ENCODE measurements at places on chromosomes 5 and 9.

DNA sequence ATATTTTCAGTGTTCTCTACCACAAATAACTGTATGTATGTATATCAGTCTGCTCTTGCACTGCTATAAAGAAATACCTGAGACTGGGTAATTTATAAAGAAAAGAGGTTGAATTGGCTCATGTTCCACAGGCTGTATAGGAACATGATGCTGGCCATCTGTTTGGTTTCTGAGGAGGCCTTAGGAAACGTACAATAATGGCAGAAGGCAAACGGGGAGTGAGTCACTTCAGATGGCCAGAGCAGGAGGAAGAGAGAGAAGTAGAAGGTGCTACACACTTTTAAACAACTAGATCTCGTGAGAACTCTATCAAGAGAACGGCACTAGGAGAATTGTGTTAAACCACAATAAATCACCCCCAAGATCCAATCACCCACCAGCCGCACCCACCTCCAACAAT is 121.7 kb downstream of the ADAMTS6 start:
- no peaks in the 10 kb centered on the region for H3K4me1 ChIP-seq
- no peaks in the 10 kb centered on the region for H3K36me3 ChIP-seq
- H3K27ac ChIP-seq, result no peak overlapping the region
- no peak overlapping the region for H3K4me3 ChIP-seq
- DNase-seq, result no peak

GRCh38 chr9:34203992-34204635 is 25.3 kb downstream of the UBAP1 start:
- no peak for DNase-seq
- H3K36me3 ChIP-seq, result no peaks in the 10 kb centered on the region
- no peaks in the 10 kb centered on the region for H3K27me3 ChIP-seq
- no peaks in the 10 kb centered on the region for H3K4me1 ChIP-seq
- no peak overlapping the region for H3K27ac ChIP-seq

DNA sequence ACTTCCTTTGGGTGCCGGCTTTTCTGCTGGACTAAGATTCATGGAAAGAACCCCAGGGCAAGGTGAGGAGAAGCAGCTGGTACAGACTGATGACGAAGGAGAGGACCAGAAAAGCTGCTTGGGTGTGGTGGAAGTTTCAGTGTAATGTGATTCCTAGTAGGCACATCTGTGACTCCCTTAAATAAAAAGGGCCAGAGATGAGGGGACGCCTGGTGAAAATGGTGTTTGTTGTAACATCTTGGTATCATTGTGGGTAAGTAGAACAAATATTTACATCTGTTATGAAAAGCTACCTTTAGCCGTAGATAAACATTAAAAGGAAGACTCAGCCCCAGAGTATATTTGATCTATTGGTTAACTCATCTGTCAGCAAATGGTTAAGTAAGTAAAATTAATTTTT is 33.8 kb downstream of the OTULINL start:
- DNase-seq, result no peak
- H3K4me1 ChIP-seq, result no peaks in the 10 kb centered on the region
- H3K4me3 ChIP-seq, result no peak overlapping the region
- H3K36me3 ChIP-seq, result no peaks in the 10 kb centered on the region
- no peak overlapping the region for H3K27ac ChIP-seq

- H3K4me3 ChIP-seq, result no peak overlapping the region
- no peak overlapping the region for H3K27ac ChIP-seq
- no peaks in the 10 kb centered on the region for H3K36me3 ChIP-seq
- H3K27me3 ChIP-seq, result no peaks in the 10 kb centered on the region
- peaks cover 8% of the 10 kb centered on the region for H3K4me1 ChIP-seq
Measured at GRCh38 chr9:76676857-76677256, 87.4 kb upstream of the PCA3 start.

- no peak overlapping the region for H3K4me3 ChIP-seq
- no peaks in the 10 kb centered on the region for H3K27me3 ChIP-seq
- no peak for DNase-seq
Measured at GRCh38 chr5:14879393-14879792, 7.8 kb upstream of the ANKH start.

GRCh38 chr9:126869368-126869767 is 8.9 kb downstream of the ZBTB34 start:
- peak; percentile 36 for DNase-seq
- no peaks in the 10 kb centered on the region for H3K4me1 ChIP-seq
- no peak overlapping the region for H3K27ac ChIP-seq
- no peaks in the 10 kb centered on the region for H3K27me3 ChIP-seq

GRCh38 chr5:154486427-154486866 is 8.4 kb upstream of the HAND1 start:
- H3K4me1 ChIP-seq, result no peaks in the 10 kb centered on the region
- H3K4me3 ChIP-seq, result no peak overlapping the region
- no peaks in the 10 kb centered on the region for H3K36me3 ChIP-seq
- H3K27ac ChIP-seq, result no peak overlapping the region

GRCh38 chr9:122228191-122228567 is 578 bp downstream of the LHX6 start:
- DNase-seq, result no peak
- H3K4me1 ChIP-seq, result peaks cover 8% of the 10 kb centered on the region
- no peak overlapping the region for H3K27ac ChIP-seq
- H3K27me3 ChIP-seq, result peaks cover 80% of the 10 kb centered on the region

GRCh38 chr5:83401122-83401731 is 70.3 kb upstream of the VCAN start:
- no peaks in the 10 kb centered on the region for H3K36me3 ChIP-seq
- no peak for DNase-seq
- no peaks in the 10 kb centered on the region for H3K27me3 ChIP-seq
- H3K4me1 ChIP-seq, result no peaks in the 10 kb centered on the region

DNA sequence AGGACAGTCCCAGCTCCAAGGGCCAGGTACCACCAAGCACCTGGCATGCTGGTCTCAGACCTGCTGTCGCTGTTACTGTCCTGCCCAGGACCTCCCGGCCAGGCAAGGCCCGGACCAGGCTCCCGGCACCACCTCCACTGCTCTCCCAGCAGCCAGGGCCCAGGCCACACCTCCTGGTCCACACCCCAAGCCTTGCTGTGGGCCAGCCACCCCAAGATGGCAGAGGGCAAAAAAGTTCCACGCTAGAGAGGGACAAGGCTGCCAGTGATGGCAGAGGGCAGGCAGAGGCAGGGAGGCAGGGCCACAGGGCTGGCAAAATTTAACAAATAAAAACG is 1.1 kb downstream of the DNLZ start:
- DNase-seq, result no peak
- no peaks in the 10 kb centered on the region for H3K36me3 ChIP-seq
- peaks cover 22% of the 10 kb centered on the region for H3K4me1 ChIP-seq
- H3K27me3 ChIP-seq, result no peaks in the 10 kb centered on the region
- no peak overlapping the region for H3K27ac ChIP-seq

DNA sequence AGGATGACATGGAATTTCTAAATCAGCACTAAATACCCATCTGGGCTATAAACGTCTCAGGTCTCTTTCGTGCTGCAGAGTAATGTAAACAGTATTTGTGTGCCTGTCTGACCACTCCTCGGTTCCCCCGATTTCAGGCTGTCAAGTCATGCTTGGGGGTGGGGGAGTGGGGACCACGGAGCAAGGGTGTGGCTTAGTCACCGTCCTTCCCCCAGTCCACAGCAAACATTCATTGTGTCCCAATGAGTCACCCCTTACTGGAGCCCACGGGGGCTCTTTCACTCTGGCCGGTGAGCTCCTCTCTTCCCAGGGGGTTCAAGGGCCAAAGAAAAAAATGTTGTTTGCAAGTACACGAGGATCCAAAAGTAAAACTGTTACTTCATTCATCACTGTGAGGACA is 72.4 kb upstream of the ICE1 start:
- no peaks in the 10 kb centered on the region for H3K27me3 ChIP-seq
- H3K4me1 ChIP-seq, result peaks cover 26% of the 10 kb centered on the region
- H3K36me3 ChIP-seq, result no peaks in the 10 kb centered on the region
- peak; percentile 66 for DNase-seq

DNA sequence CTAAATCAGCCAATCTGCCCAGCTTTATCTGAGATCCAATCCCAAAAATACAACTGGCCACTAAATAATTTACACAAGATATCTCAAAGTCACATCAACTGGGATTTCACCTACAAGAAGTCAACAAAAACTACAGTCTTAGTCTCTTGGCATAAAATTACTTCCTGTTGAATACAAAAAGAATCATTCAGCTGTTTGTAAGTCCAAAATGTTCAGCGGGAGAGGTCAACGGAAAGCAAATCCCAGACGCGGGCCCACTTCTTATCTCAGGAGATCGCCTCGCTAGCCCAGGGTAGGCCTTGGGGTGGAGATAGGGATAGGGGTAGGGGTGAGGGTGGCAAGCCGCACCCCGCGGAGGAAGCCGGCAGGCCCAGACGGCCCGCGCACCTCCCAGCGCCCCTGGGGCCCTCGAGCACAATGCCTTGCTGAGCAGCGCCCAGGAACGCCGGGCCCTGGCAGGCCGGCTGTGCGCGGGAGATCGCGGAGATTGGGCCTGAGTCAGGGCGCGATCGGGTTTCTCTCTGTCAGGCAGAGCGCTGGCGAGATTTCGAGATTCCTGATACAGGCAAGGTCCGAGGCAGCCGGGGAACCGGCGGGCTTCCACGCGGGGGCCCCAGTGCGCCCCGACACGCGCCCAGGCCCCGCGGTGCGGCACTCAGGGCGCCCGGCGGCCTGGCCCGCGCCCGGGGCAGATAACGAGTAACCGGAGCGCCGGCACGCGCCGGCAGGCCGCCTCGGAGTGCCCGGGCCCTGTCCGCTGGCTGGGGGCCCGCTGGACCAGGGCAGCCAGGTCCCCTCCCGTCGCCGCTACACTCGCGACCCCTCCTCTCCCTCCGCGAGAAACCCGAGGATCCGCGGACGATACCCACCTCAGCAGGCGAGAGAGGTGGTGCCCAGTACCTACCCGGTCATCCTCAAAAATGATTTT is 601 bp downstream of the HINT1 start:
- peak; percentile 74 for DNase-seq
- peaks cover 17% of the 10 kb centered on the region for H3K36me3 ChIP-seq
- H3K27me3 ChIP-seq, result no peaks in the 10 kb centered on the region
- H3K4me3 ChIP-seq, result peak overlapping the region; percentile 90
- peaks cover 4% of the 10 kb centered on the region for H3K4me1 ChIP-seq

DNA sequence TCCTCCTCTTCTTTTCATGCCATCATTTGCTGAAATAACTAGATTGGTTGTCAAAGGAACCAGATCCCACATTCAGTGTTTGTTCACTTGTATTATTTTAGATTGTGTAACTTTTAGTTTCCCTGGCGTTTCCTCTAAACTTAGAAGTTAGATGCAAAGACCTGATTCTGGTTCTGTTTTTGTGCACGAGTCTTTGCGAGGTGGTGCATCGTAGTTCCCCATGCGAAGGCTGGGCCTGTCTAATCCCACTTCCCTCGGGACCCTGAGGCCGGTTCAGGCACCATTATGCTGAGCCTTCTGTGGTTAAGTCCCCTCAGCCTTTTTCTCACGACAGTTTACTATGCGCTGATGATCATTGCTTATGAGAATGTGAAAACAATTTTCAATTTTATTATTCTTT is 219.1 kb upstream of the OTULINL start:
- H3K4me3 ChIP-seq, result no peak overlapping the region
- DNase-seq, result no peak
- H3K4me1 ChIP-seq, result peaks cover 4% of the 10 kb centered on the region

GRCh38 chr5:128305341-128305740 is 221.8 kb downstream of the SLC12A2 start:
- DNase-seq, result no peak
- H3K27me3 ChIP-seq, result no peaks in the 10 kb centered on the region
- no peak overlapping the region for H3K4me3 ChIP-seq
- no peak overlapping the region for H3K27ac ChIP-seq

GRCh38 chr9:6942406-6942805 is 184.6 kb downstream of the KDM4C start:
- no peak for DNase-seq
- H3K4me3 ChIP-seq, result no peak overlapping the region
- H3K27me3 ChIP-seq, result no peaks in the 10 kb centered on the region
- H3K36me3 ChIP-seq, result no peaks in the 10 kb centered on the region
- H3K4me1 ChIP-seq, result peaks cover 28% of the 10 kb centered on the region

- H3K27ac ChIP-seq, result no peak overlapping the region
- no peaks in the 10 kb centered on the region for H3K27me3 ChIP-seq
- peak overlapping the region; percentile 48 for H3K4me3 ChIP-seq
- peaks cover 4% of the 10 kb centered on the region for H3K4me1 ChIP-seq
Measured at GRCh38 chr5:174311531-174312269, 266.2 kb downstream of the NSG2 start.

GRCh38 chr5:66875315-66875714 is 279.1 kb downstream of the MAST4 start:
- DNase-seq, result no peak
- H3K27ac ChIP-seq, result no peak overlapping the region
- H3K4me1 ChIP-seq, result peaks cover 4% of the 10 kb centered on the region

DNA sequence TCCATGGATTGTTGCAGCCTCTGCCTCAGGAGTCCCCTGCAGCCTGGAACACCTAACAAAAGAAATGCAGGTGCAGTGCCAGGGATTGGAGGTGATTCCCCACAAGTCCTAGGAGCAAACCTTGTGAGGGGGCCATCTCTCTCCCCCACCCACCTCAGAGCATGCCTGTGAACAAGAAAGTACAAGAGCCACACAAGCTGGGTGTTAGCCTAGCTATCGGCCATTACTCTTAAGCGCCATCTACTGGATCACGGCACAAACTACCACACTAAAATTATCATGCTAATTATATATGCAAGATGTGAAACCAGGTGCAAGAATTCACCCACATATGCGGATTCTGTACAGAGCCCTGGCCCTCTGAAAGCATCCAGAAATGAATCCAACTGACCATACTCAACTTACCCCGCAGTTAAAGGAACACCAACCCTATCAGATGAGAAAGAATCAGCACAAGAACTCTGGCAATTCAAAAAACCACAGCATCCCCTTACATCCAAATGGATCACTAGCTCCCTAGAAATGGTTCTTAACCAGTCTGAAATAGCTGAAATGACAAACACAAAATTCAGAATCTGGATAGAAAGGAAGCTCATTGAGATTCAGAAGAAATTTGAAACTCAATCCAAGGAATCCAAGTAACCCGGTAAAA is 16.5 kb upstream of the PRSS3 start:
- peak; percentile 19 for DNase-seq
- no peaks in the 10 kb centered on the region for H3K36me3 ChIP-seq
- no peak overlapping the region for H3K27ac ChIP-seq
- H3K4me3 ChIP-seq, result no peak overlapping the region

- no peaks in the 10 kb centered on the region for H3K27me3 ChIP-seq
- no peak overlapping the region for H3K4me3 ChIP-seq
- DNase-seq, result no peak
- H3K4me1 ChIP-seq, result no peaks in the 10 kb centered on the region
- no peaks in the 10 kb centered on the region for H3K36me3 ChIP-seq
Measured at GRCh38 chr9:524008-524407, 309.3 kb downstream of the DOCK8 start.

DNA sequence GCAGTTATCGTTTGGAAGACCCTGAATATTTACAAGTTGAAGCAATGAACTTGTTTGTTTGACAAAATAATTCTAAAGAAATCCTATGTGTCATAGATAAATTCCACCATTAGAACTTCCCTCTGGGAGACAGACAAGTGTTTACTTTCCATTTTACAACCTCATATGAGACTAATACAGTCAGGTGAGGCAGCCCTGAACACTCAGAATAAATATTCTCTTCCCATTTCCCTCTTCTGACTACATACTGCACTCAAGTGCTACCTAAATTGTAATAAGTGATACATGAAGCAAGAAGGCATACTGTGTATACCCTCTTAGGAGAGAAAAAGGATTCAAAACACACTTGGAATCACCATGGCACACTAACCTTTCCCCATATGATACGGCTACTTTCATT is 6.8 kb downstream of the RASEF start:
- H3K4me3 ChIP-seq, result no peak overlapping the region
- peaks cover 1% of the 10 kb centered on the region for H3K4me1 ChIP-seq
- no peak for DNase-seq
- H3K27ac ChIP-seq, result no peak overlapping the region

Measured in astrocyte (in vitro differentiated cells and primary cell).